ENCODE measurements at places on chromosomes 5 and 9.

DNA sequence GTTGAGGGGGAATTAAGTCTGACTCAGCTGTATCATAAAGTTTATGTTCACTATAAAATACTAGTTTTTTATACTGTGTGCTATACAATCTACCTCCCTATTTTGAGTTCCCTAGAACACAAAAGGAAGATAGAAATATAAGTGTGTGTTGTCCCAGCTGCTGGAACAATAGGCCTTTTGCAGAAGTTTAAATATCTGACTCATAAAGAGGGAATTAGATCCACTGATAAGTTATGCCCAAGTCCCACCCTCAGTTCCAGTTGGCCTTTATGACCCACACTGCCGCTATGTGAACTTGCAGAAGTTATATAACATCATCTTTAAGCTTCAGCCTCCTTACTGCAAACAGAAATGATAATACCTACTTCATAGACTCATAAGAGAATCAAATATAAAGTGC, 88.5 kb upstream of the DAB2 start:
- no peak for DNase-seq

- DNase-seq = no peak
Measured at GRCh38 chr9:72362680-72363139, 2.3 kb downstream of the ZFAND5 start.

- no peak for DNase-seq
Measured at GRCh38 chr5:90955001-90955635, 396.5 kb downstream of the ADGRV1 start.

DNA sequence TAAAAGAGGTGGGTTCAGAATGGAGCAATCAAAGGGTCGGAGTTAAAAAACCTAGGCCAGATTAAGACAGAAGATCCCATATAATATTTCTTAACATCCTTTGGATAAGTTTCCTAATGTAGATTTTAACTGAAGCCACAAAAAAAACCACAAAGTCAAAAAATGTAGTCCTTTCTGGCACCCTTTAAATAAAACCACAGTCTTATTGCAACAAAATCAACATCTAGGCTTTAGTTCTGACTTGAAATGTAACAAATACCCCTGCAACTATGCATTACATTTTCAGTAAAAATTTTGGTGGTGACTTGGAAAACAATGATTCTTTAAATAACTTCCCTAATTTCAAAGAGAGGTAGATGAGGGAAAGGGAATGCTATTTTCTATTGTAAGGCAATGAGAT, 109.2 kb downstream of the PSAT1 start:
- no peak for DNase-seq

DNA sequence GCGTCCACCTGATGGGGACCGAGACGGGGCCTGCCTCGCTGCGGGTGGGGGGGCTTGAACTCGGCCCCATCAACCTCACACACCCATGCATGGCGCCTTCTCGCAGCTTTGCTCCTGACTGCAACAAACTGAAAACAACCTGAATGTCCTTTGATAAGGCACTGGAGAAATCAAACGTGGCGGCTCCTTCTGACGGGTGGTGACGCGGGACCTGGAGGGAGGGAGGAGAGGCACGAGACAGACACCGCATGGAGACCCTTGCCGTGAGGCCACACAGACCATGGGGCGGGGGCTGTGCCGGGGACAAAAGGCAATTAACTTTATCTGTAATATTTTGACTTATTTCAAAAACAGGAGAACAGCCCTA, 48.6 kb downstream of the NACC2 start:
- no peak for DNase-seq

GRCh38 chr9:81490605-81491331, 198.6 kb downstream of the TLE1 start:
- DNase-seq = no peak

GRCh38 chr5:74070766-74071165, 444.8 kb downstream of the ARHGEF28 start:
- no peak for DNase-seq

GRCh38 chr9:14271093-14271673, 42.8 kb downstream of the NFIB start:
- no peak for DNase-seq

DNA sequence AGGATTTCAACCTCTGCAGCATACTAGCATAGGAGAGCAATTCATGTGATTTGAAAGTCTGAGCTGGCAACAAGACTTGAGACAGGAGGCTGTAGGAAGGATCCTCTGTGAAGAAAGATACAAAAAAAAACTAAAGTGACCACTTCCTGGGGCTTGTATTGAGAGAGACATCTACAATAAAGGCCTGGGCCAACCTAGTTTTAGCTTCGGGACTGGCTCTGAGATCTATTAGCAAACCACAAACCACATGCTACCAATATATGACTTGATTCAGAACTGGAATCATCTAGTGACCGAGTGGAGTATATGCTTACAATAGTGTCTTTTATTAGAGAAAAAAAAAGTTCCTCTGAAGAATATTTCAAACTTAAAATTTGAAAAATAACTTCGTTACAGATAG, 1448.9 kb upstream of the CDH6 start:
- no peak for DNase-seq

DNA sequence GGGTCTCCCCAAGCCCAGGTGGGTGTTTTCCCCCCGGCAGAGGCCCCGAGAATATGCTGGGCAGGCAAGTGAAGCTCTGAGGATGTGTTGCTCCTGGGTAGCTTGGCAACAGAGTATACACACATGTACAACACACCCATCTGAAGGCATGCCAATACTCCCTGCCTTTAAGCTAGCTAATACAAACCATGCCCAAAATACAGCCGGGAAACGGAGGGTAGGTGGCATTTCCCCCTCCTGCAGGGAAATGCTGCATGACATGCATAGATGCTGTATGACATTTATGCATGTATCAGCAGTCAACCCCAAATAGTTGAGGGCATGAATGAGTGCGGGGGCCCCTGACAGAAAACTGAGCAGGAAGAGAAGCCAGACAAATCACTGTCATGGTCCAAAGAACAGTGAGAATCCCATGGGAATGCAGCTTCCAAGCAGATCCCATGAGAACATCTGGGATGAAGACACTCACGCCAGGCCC, 614.1 kb downstream of the EBF1 start:
- no peak for DNase-seq

DNA sequence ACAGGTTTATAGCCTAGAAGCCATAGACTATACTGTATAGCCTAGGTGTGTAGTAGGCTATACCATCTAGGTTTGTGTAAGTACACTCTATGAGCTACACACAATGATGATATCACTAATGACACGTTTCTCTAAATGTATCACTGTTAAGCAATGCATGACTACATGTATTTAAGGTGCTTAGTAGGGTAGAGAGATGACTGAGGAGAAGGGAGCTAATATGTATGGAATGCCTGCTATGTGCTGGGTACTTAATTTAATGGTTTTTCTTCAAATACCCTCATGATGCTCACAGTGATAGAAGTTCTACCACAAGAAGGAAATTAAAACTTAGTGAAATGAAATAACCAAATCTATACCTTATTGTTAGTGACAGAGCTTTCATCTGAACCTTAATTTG, 1785.5 kb downstream of the EFNA5 start:
- no peak for DNase-seq

GRCh38 chr5:126544087-126544740, 50.8 kb downstream of the ALDH7A1 start:
- DNase-seq = no peak

GRCh38 chr9:132054024-132054423, 25.6 kb downstream of the MED27 start:
- no peak for DNase-seq

- no peak for DNase-seq
Measured at GRCh38 chr9:86557063-86557766, 203.0 kb upstream of the TUT7 start.

- DNase-seq = no peak
Measured at GRCh38 chr5:158737536-158738027, 362.1 kb downstream of the EBF1 start.

- peak; percentile 78 for DNase-seq
Measured at GRCh38 chr9:132878695-132879456, at the start of gene SPACA9. Gene SPACA9, plus strand, starts transcription at chr9:132878898. Its CDS starts 5,050 bp downstream, at chr9:132883948.

GRCh38 chr9:33620738-33621439, 96.8 kb downstream of the ANKRD18B start:
- no peak for DNase-seq

- no peak for DNase-seq
Measured at GRCh38 chr9:116942593-116943061, 255.5 kb downstream of the TRIM32 start.

DNA sequence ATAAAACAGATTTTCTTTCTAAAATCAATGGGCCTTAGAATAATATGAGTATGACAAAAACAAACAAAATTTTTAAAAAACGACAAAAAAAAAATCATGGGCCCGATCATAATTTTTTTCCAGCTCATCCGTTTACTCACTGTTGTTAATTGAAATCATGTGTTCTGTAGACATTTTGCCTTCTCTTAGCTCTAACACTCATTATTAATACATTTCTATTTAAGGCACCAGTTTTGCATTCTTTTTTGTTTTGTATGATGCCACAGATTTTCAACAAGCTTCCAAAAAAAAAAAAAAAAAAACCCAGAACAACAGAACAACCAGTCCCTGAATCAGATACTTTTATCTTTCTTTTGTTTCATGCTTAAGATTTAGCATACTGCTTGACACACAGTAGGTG, 86.4 kb downstream of the PRLR start:
- DNase-seq = no peak

GRCh38 chr5:61202213-61202612, 39.9 kb upstream of the SMIM15 start:
- no peak for DNase-seq

GRCh38 chr9:114348906-114349482, 19.3 kb downstream of the ORM2 start:
- peak; percentile 67 for DNase-seq

DNA sequence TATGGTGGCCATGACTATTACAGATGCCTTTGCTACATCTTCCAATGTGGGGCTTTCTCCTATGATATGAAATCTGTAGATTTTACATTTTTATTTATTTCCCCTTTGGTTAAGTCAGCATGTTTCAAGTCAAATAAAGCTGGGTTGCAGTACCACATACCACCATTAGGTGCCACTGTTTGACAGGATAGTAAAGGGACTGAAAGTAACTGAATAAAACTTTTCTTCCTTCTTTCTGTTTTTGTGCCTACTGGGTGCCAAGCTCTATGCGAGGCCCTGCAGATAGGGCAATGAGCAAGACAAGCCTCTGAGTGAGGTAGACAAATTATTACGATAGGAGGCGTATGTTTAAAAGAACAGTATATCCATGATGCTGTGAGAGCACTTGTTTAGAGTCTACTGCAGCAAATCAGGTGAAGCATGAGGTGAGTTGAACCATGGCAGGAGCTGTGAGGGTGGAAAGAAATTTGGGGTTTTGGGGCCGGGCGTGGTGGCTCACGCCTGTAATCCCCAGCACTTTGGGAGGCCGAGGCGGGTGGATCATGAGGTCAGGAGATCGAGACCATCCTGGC, 64.8 kb downstream of the GDNF start:
- DNase-seq = no peak

GRCh38 chr5:78627175-78627574, 21.4 kb downstream of the LHFPL2 start:
- DNase-seq = no peak

DNA sequence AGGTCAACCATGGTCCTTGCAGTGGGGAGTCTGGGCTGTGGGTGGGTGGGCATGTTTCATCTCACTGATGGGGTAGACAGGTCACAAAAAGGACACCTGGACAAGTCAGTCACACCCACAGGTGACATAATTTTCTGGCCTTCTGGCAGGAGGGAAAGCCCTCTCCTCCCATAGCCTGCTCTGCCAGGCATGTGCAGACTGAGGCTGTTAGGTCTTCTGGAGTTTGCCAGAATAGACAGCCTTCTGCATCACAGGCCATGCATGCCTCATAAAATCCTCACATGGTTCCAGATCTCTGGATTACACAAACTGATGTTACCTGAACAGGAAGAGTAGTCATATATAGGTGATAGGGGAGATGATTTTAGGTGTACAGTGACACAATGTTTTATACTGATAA, 49.1 kb downstream of the ARHGAP26 start:
- no peak for DNase-seq

DNA sequence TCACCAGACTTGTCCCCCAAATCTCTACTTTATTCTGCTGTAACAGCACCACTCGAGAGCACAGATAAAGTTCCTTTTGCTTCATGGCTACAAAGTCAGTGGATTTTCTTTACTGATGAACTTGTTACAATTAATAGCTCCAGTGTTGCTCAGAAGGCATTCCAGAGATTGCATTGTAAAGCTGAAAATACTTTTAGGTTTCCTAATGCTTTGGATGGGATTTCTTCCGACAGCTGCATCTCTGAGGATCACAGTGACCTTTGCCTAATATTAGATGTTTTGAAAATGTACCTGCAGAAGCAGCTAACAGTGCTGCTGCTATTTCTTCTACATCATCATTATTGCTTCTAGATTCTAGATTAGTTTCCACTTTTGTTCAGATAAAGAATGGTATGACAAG, 58.8 kb upstream of the TMEM171 start:
- DNase-seq = no peak

DNA sequence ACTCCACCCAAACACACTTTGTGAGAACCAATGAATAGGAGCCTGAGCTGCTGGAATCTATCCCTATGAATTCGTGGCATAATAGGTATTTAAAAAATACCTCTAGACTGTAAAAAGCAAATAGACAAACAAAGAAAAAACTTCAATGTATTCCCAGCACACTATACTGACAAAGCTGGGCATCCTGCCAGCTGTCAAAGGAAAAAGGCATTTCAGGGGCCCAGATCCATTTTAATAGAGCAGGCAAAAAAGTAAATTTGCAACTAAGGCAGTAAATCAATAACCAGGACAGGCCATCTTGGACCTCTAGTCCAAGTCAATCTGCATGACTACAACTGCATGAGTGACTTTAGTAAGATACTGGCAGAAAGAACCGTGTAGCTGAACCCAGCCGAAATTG, 25.6 kb upstream of the LARP1 start:
- DNase-seq = no peak

- no peak for DNase-seq
Measured at GRCh38 chr5:159174511-159175168, 34.7 kb downstream of the RNF145 start.
